Activated naive CD8-positive, alpha-beta T cell treated with anti-CD3 and anti-CD28 coated beads, Interleukin-2, amount 50 U/mL, for 24 hours (primary cell): ENCODE measurements at places on chromosomes 2 and 18.

GRCh38 chr2:1806254-1806653 lies 61.9 kb upstream of the PXDN start:
- no peak overlapping the region for H3K4me3 ChIP-seq
- H3K36me3 ChIP-seq: no peaks in the 10 kb centered on the region
- no peaks in the 10 kb centered on the region for H3K4me1 ChIP-seq

- H3K27ac ChIP-seq: no peak overlapping the region
- no peaks in the 10 kb centered on the region for H3K36me3 ChIP-seq
- no peak overlapping the region for H3K4me3 ChIP-seq
These were observed 52.3 kb downstream of the TDRD15 start for GRCh38 chr2:21175895-21176646.

DNA sequence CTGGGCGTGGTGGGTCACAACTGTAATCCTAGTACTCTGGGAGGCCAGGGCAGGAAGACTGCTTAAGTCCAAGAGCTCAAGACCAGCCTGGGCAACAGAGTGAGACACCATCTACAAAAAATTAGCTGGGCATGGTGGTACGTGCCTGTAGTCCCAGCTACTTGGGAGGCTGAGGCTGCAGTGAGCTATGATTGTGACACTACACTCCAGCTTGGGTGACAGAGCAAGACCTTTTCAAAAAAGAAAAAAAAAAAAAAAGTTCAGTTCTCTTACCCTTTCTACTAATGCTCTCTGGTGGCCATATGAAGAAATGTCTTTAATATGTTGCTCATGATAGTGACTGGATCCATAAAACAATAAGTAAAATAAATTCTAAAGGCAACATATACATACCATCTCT lies 14.9 kb downstream of the TYW5 start:
- DNase-seq: no peak
- H3K27ac ChIP-seq: no peak overlapping the region

DNA sequence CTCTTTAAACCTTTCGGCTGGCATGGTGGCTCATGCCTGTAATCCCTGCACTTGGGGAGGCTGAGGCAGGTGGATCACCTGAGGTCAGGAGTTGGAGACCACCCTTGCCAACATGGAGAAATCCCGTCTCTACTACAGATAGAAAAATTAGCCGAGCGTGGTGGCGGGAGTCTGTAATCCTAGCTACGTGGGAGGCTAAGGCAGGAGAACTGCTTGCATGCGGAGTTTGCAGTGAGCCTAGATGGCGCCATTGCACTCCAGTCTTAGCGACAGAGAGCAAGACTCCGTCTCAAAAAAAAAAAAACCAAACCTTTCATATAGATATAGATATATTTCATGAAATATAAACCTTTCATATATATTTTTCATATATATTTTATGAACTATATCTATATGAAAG lies 864.7 kb downstream of the TRIB2 start:
- no peak overlapping the region for H3K4me3 ChIP-seq
- H3K36me3 ChIP-seq: no peaks in the 10 kb centered on the region
- H3K27me3 ChIP-seq: no peaks in the 10 kb centered on the region
- DNase-seq: no peak

DNA sequence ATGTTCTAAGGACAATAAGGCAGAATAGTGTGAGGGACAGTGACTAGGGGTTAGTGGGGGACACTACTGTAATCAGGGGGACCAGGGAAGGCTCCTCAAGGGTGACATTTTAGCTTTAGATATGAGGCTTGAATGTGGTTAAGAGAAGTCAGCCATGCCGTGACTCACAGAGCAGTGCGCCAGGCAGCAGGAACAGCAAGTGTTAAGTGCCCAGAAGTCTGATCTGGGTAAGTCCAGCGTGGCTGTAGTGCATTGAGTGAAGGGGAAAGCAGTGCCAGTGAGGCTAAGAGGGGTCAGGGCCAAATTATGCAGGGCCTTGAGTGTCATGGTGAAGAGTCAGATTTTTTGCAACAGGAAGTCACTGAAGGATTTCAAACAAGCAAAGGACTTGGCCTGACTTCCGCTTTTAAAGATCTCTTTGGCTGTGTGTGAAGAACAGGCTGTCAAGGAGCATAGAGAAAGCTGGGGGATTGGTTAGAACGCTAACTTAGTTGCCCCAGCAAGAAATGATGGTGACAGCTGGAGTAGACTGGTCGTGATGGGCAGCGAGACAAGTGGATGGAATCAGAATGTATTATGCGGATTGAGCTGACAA lies 151.5 kb downstream of the MSH2 start:
- H3K4me3 ChIP-seq: no peak overlapping the region
- peaks cover 3% of the 10 kb centered on the region for H3K36me3 ChIP-seq
- H3K27me3 ChIP-seq: no peaks in the 10 kb centered on the region
- DNase-seq: no peak
- no peaks in the 10 kb centered on the region for H3K4me1 ChIP-seq
- no peak overlapping the region for H3K27ac ChIP-seq

DNA sequence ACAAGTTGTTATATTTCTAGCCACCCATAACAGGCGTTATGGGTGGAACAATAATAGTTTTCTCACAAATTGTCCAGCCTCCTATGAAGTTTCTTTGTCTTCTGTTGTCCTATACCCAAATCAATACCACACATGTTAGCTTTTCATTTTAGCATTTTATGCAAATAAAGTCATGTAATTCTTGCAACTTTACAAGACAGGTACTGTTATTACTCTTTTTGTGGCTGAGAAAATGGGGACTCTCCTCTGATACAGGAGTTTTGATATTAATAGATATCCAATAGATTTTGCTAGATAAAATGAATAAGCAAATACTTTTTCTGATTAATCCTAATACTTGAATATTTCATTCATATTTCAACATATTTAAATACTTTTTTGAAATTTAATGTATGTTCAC lies 151.0 kb downstream of the PMAIP1 start:
- no peak overlapping the region for H3K27ac ChIP-seq
- H3K27me3 ChIP-seq: no peaks in the 10 kb centered on the region
- H3K4me3 ChIP-seq: no peak overlapping the region
- no peak for DNase-seq
- no peaks in the 10 kb centered on the region for H3K36me3 ChIP-seq

DNA sequence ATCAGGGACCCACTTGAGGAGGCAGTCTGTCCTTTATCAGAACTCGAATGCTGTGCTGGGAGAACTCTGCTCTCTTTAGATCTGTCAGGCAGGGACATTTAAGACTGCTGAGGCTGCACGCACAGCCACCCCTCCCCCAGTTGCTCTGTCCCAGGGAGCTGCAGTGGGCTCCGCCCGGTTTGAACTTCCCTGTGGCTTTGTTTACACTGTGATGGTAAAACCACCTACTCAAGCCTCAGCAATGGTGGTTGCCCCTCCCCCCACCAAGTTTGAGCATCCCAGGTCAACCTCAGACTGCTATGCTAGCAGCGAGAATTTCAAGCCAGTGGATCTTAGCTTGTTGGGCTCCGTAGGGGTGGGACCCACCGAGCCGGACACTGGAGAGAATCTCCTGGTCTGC lies 11.8 kb upstream of the LHCGR start:
- H3K27me3 ChIP-seq: peaks cover 8% of the 10 kb centered on the region
- H3K36me3 ChIP-seq: no peaks in the 10 kb centered on the region
- no peak for DNase-seq
- no peak overlapping the region for H3K4me3 ChIP-seq

DNA sequence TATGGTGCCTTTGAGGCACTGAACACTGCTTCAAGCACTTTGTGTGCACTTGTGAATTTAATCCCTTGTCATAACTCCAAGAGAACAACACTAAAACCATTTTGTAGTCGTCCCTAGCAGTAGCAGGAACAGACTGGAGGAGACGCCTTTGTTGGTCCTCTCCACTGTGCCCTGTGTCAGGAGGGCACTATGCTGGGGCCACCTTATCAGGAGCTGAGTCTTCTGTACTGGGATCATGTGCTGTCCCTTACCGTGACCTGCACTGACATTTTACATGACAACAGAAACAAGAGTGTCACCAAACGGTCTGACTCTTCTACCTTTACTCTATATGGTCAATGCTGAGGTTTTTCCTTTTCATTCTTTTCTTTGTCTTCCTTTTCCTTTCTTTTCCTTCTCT lies 62.0 kb downstream of the ACOXL start:
- no peaks in the 10 kb centered on the region for H3K4me1 ChIP-seq
- H3K4me3 ChIP-seq: no peak overlapping the region
- H3K27me3 ChIP-seq: peaks cover 43% of the 10 kb centered on the region
- no peak overlapping the region for H3K27ac ChIP-seq
- no peaks in the 10 kb centered on the region for H3K36me3 ChIP-seq

- H3K4me3 ChIP-seq: peak overlapping the region; percentile 4
- H3K27me3 ChIP-seq: peaks cover 23% of the 10 kb centered on the region
- H3K4me1 ChIP-seq: peaks cover 12% of the 10 kb centered on the region
- no peak overlapping the region for H3K27ac ChIP-seq
These were observed 2.6 kb downstream of the BAZ2B start for GRCh38 chr2:159613651-159614285.

- H3K27me3 ChIP-seq: no peaks in the 10 kb centered on the region
- DNase-seq: no peak
- no peaks in the 10 kb centered on the region for H3K36me3 ChIP-seq
These were observed 1104.2 kb upstream of the FAM98A start for GRCh38 chr2:34703292-34703691.

DNA sequence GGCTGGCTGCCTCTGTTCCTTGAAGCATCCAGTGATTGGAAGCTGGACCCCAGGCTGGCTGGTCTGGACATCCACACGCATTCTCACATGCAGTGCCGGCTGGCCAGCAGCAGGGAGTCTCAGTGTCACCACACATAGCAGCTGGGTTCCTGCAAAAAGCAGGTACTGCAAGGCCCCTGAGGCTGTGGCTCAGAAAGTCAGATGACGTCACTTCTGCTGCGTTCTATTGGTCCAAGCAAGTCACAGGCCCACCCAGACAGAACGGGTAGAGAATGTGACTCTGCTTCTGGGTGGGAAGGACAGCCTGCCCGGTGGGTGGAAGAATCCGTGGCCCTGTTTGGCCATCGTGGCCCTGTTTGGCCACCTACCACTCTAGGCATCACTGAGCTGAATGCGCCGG lies 51.3 kb upstream of the SPP2 start:
- no peak for DNase-seq
- H3K4me1 ChIP-seq: peaks cover 42% of the 10 kb centered on the region
- H3K27ac ChIP-seq: no peak overlapping the region
- H3K27me3 ChIP-seq: no peaks in the 10 kb centered on the region
